Heart left ventricle (tissue), 16 donors: ENCODE measurements at places on chromosomes 4 and X. TPM values are rescaled to one million over a fixed set of nuclear protein-coding genes. Genes with fewer than 3 reads are reported as not detected.

GRCh38 chrX:36963069-36963808, 44.9 kb upstream of the FAM47C start:
- DNase-seq: no peak

GRCh38 chr4:13347517-13348125, 136.5 kb downstream of the RAB28 start:
- DNase-seq: no peak

DNA sequence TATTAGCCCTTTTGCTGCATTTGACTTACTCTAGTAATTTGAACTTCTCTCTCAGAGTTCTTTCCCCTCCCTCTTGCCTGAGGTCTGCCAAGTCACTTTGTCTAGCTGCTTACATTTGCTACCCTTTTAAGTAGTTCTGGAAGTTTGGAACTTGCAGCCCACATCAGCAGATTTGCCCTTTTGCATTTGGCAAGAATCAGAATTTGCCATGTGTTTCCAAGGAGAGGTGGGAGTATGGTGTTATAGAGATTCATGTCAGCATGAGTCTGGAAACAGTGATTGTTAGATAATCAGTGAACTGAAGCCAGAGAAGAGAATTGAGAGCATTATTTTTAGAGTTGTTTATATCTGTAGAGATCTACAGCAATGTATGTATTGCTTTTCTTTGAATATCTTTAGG, 52.1 kb downstream of the KLHL34 start:
- no peak for DNase-seq

- no peak for DNase-seq
Observed at GRCh38 chrX:23764188-23764984, 18.6 kb upstream of the SAT1 start.

GRCh38 chr4:10171055-10171454, 54.5 kb upstream of the WDR1 start:
- no peak for DNase-seq

GRCh38 chr4:13968723-13969122, 341.2 kb upstream of the BOD1L1 start:
- DNase-seq: no peak

GRCh38 chr4:184318852-184319251, 101.2 kb upstream of the ENPP6 start:
- DNase-seq: no peak

DNA sequence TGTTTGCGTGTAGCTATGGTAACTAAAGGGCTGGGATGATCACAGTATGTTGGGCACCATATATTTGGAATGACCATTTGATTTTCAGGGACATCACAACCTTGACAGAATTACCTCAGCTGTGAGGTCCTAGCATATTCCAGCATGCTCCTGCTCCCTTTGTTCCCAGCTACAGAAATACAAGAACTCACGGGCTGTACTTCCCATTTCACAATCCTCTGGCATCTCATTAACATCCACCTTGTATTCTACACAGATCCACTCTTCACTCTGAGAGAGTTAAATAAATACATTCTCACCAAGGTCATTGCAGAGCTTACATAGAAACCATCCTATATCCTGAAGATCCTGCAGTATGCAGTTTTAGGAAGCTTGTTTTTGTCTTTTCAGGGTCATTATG, 169.7 kb downstream of the FRMPD4 start:
- no peak for DNase-seq

GRCh38 chrX:1493412-1493811, 40.7 kb upstream of the ASMTL start:
- no peak for DNase-seq

GRCh38 chr4:159204566-159204965, 101.7 kb downstream of the RAPGEF2 start:
- no peak for DNase-seq

DNA sequence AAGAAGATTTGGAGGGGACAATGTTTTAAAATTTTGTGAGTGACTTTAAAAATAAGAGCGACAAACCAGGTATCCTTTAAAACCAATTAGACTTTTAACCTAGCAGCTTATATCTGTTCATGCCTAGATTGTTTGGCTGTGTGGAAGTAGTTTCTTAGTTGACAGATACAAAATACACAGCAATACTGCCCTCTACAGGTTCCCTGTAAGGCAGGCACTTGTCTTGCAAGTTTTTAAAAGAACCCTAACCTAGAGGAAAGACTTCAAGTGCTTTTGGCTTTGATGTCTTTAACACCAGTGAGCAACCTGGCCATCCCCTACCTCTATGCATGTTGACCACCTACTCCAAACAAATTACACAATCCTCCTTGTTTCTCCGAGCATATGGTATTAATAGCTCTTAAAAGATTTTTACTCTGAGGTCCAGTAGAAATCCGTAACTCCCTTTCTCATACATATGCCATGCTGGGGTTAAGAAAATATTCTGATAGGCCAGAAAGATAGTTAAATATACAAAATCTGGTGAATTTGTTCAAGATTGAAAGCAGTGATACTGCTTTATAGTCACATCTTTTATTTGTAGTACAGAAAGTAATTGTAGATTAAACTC, 273.0 kb downstream of the ARHGAP24 start:
- no peak for DNase-seq

DNA sequence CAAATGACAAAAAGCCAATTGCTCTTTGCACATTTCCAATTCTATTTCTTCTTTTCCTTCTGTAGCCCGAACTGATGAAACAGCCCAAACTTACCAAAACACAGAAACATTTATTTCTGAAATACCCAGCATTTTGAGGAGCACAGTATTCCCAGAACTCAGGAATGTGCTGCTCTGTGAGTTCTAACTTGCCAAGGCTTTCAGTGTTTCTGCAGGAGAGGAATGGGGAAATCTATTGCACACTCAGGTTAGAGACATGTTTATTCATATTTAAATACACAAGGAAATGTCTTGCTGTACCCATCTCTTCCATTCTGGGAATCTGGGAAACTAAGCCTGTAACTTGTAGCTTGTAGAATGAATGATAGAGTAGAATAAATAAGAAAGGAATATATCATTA, 10.7 kb downstream of the TMPRSS11D start:
- no peak for DNase-seq

GRCh38 chr4:101299899-101300540, 47.3 kb downstream of the PPP3CA start:
- no peak for DNase-seq

- no peak for DNase-seq
Observed at GRCh38 chr4:176611951-176612350, 180.8 kb downstream of the VEGFC start.

GRCh38 chr4:46979283-46979682, 14.1 kb downstream of the GABRA4 start:
- no peak for DNase-seq

DNA sequence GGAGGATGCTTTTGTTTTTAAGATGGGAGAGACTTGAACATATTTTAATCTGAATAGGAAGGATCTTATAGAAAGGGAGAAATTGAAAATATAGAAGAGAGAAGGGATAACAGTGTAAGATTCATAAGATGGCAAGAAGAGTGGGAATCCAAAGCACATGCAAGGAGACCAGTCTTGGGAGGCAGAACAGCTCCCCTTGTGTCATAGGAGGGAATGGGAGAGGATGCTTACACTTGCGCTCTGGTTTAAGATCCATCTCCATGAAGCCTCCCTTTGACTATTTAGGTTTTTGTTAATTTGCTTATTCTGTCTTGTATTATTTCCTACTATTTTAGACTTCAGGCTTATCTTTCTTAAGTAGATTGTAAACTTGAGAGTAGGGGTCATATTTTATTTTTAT, 42.7 kb downstream of the KIF4A start:
- DNase-seq: no peak

GRCh38 chr4:80202741-80203553, 5.6 kb downstream of the PRDM8 start:
- no peak for DNase-seq

GRCh38 chr4:138800421-138800820, 215.2 kb upstream of the NOCT start:
- DNase-seq: no peak

GRCh38 chr4:53861856-53862610, 202.4 kb downstream of the CHIC2 start:
- DNase-seq: peak; percentile 36

- no peak for DNase-seq
Observed at GRCh38 chrX:427812-428725, 41.4 kb upstream of the PPP2R3B start.

GRCh38 chr4:5568931-5569330, 139.4 kb downstream of the EVC2 start:
- DNase-seq: no peak

GRCh38 chr4:83358410-83358809, 23.8 kb upstream of the HPSE start:
- no peak for DNase-seq

DNA sequence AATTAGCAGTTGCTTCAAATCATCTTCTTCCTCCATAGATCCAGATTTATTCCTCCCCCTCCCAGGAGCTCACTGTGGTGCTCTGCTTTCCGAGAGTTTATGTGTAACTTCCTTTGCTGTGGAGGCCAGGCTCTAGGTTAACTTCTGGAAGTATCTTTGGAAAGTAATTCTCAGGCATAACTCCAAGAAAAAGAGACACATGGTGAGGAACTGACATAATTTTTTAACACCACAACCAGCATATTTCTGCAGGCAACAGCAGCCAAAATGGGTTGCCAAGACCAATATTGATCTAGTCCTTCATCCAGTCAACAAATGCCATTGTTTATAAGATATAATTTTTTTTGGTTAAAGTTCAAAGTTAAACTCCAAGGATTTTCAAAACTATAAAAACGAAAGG, 114.5 kb upstream of the RBPJ start:
- peak; percentile 44 for DNase-seq

DNA sequence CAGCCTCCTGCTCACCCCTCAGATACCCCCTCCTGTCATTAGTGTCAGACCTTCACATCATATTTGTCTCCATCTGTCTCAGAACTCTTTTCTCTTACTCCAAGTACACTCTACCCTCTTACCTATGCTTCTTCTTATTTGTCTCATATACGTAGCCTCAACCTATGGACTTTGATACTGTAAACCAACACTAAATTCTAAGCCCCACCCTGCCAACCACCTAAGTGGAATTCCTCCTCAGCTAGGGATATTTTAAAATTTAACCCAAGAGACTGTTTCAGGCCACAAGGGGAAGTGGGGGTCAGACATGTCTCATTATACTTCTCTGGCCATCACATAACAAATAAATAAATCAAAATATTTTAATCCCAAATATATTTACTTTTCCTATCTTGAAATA, 778.1 kb upstream of the GRID2 start:
- no peak for DNase-seq

GRCh38 chr4:110106931-110107296, 91.5 kb downstream of the ELOVL6 start:
- no peak for DNase-seq

DNA sequence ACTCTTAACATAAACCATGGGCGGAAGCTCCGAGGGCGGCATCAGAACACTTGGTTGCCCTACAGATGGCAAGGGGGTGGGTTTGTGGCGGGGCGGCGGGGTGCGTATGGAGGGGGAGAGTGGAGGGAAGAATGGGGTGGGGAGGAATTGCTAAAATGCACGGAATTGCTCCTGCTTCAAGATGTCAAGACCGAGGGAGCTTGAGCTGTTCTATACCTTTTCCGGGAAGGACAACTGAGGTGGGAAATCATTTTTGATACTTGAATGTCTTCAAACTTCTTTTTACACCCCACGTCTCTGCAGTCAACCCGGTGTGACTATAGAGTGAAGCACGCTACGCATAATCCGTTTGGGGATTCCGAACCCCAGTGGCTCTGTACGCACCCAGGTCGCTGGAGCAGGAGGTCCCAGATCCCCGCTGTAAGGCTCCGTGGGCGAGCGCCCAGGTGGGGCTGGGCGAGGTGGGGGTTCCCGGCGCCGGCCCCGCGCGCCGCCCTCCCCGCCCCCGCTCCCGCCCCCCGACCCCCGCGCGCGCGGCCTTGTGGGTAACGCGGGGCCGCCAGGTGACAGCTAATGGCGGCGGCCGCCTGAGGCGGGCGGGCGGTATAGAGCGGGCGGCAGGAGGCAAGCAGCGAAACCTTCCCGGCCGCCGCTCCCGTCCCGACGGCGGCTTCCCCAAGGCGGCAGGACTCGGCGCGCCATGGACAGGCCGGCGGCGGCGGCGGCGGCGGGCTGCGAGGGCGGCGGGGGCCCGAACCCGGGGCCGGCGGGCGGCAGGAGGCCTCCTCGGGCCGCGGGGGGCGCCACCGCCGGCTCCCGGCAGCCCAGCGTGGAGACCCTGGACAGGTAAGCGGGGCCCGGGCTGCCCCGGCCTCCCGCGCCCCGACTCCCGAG, at the start of gene MTMR1:
TSS of gene MTMR1 (plus strand) at position 566 of the 894 bp plus-strand sequence. CDS start at position 701, 135 bp downstream.
- peak; percentile 42 for DNase-seq

- no peak for DNase-seq
Observed at GRCh38 chr4:31362756-31363155, 642.6 kb downstream of the PCDH7 start.

- DNase-seq: no peak
Observed at GRCh38 chr4:20287246-20287645, 35.5 kb downstream of the SLIT2 start.

DNA sequence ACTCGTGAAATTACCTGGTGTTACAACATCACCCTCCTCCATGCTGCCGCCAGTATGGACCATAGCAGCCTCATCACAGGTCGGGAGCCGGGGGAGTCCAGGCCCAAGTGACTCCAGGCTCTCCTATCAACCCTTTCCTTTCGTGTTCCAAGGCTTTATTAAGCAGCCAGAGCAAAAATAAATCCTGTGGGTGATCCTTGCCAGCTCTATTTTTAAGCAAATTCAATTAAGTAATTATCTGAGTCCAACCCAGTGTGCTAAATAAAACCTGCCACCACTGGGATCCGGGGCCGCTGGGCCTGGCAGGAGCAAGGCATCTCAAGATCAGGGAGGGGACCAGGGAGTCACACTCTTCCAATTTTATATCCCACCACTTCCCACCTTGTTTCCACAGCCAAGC, 80.7 kb upstream of the PRPS1 start:
- peak; percentile 27 for DNase-seq

- peak; percentile 33 for DNase-seq
Observed at GRCh38 chr4:145098675-145099037, 545 bp downstream of the ABCE1 start.

The GYG2 gene
- 13.2 TPM for total RNA-seq

The FHDC1 gene
- total RNA-seq: 0.40 TPM

The PNMA6F gene
- not detected for total RNA-seq

The TMPRSS11A gene
- not detected for total RNA-seq

The CT45A1 gene
- total RNA-seq: not detected

The LDB2 gene
- 29.7 TPM for total RNA-seq

The AFP gene
- total RNA-seq: not detected

The POU3F4 gene
- total RNA-seq: not detected

The TRPC5OS gene
- total RNA-seq: not detected

The HTT-AS gene
- not detected for total RNA-seq

The RASL11B gene
- total RNA-seq: 15.5 TPM

The USP27X gene
- 1.6 TPM for total RNA-seq

The NAA11 gene
- not detected for total RNA-seq

The STATH gene
- not detected for total RNA-seq

The FRAS1 gene
- 4.8 TPM for total RNA-seq

The ART3 gene
- 39.6 TPM for total RNA-seq

The GAK gene
- 27.5 TPM for total RNA-seq

The CBR4 gene
- 17.6 TPM for total RNA-seq
